SK-N-DZ (cell line): ENCODE measurements at places on chromosomes 1 and 21.
A peak's percentile ranks its signal among the peaks of the same experiment; 100 is the strongest.

- no peak for DNase-seq
Observed at GRCh38 chr1:189960769-189961168, 516.9 kb downstream of the BRINP3 start.

- no peak for DNase-seq
Observed at GRCh38 chr1:33562563-33562962, 90.1 kb downstream of the ZSCAN20 start.

DNA sequence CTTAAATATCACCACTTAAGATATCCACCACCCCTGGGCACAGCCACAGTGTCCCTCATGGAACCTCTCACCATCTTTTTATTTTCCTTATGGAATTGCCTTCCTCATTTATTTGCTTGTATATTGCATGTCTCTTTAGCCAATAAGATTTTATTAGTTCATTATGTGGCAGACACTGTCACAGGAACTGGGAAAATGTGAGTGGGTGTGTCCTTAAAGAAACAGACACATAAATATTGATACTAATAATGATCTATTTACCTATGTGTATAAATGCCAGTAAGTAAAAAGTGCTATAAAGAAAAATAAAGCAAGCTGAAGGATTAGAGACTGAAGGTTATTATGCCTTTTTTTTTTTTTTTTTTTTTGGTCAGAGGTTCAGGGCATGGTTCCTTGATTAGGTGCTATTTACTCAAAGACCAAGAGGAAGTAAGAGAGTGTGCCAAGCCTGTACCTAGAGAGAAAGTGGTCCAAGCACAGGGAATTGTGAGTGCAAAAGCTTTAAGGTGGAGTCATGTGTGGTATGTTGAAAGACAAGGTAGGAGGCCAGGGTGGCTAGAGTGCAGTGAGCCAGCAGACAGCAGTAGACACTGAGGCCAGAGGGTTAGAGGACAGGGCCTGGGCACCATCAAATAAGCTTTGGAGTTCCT is 589.0 kb downstream of the USP25 start:
- no peak for DNase-seq

DNA sequence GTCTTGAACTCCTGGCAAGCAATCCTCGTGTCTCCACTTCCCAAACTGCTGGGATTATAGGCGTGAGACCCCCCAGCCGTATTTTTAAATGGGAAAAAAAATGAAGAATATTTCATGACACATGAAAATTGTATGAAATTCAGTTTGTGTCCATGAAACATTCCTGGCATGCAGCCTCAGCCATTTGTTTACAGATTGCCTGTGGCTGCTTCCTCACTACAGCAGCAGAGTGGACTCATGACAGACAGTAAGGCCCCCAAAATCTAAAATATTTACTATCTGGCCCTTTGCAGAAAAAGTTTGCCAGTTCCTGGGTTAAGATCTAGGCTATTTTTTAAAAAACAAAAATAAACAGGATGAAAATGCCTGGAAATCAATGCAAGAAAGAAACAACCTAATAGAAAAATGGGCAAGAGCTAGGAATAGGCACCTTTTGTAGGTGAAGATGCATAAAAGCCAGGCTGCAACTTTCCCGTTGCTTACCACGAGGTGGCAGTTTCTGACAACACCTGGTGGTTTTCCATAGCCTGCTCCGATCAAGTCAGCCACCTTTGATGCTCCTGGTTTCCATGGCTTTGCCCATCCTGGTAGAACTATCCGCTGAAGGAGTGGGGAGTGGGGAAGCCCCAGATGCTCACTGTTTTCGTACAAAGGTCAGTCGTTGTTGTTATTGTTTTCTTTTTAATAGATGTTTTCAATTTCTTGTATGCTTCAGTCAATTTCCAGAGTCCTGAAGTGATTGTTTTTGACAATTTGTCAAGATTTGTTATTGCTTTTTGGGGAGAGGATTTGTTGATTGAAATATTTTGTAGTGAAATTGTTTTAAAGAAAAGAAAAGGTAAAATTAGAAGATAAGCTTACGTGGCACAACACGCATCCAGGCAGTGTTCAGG is 24.3 kb downstream of the UBE2Q1 start:
- peak; percentile 65 for DNase-seq

DNA sequence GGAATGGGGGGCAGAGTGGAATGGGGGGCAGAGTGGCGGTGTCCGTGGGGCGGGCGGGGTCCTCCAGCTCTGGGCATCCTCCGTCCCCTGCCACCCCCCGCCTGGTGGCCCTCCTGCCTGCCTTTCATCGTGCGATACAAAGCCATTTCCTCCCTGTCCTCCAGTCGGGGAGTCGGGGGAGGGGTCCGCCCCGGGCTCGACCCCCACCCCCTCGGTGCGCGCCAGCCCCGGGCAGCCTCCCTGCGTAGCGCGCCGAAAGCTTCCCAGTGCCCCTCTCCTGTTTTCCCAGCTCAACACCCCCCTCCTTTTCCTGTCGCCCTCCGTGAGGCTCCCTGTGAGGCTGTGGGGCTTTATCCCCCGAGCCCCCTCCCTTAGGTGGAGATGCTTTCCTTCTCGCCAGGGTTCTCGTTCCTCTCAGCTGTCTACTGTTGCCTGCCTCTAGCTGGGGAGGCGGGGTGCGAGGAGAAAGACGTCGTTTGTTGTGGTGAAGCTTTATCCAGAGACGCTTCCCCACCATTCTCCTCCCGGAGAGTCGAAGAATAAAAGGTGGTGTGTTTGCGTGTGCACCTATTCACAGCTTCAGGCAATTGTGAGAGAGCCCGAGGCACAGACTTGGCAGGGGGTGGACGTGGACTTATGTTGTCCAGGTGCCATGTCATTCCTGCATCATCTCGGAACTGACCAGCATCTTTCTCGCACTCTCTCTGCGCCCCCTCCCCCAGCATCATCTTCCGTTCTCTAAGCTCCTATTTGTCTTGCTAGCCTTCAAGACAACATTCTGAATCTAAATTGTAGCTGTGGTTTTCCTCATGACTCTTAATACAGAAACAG is 848 bp downstream of the DNM3 start:
- DNase-seq, result peak; percentile 53

DNA sequence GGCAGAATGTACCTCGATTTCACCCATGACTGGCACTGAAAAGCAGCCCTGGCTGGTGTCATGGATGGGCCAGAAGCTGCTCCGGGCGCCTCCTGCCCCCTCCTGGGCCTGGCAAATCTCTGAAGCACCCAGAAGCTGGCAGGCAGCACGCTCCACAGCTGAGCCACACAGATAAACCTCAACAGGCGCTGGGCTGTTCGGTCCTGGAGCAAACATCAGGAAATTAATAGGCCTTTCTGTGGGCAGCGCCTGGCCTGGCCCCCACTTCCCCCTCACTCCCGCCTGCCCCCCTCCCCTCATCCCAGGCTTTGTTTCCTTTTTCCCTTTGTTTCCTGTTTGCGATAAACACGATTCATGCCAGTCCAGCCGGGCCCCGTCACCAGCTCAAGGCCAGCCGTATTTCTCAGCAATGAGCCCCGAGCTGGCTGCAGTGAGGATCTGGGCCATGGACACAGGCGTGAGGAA is 20.1 kb upstream of the DISP3 start:
- DNase-seq, result no peak

- DNase-seq, result no peak
Observed at GRCh38 chr1:182210417-182210816, 148.9 kb upstream of the ZNF648 start.

DNA sequence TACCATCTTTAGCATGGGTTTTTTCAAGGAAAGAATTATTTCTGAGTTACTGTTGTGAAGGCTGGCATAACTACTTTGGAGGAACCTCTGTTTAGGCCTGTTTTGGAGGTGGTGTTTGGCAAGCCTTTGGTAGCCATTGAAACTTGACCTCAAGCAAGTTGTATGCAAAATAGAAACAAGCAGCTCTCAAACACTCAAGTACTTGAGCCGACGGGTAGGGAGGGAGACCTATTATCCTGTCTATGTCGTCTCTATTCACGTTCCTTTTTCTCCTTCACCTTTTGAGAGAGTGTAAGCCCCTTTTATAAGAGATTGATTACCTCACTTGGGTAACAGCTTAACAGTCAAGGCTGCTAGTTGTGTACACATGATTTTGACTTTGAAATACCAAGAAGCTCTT is 878.3 kb upstream of the CXADR start:
- no peak for DNase-seq

- DNase-seq, result no peak
Observed at GRCh38 chr1:64437453-64437852, 32.5 kb upstream of the CACHD1 start.

DNA sequence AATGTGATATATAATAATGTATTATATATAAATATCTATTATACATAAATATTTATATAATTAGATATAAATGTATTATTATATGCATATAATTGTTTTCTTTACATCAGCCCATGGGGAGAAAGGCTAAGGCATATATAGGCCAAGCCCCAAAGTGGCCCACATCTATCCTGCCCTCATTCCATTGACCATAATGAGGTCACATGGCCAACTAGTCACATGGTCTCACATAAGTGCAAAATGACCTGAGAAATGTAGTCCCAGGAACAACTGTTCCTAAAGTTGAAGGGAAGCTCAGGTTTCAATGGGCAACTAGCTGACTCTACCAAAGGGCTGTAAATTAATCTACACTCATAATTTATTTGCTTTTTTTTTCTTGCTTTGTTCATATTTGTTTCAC is 14.5 kb upstream of the CCDC185 start:
- DNase-seq, result no peak

DNA sequence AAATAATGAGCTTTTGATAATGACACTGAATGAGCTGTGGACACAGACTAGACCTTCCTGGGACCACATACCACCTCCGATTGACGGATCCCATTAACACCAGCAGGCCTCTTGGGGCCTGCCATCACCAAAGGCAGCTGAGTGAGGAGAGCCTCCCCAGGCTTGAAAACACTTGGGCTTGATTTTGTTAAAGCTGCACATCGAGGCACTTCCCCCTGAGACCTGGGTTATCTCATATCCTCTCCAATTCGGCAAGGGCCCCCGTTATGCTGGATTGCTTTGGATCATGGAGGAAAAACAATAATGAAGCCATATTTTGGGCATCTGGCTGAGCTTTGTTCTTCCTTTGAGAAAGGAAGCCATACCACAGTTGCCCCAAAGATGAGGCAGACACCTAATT is 143.0 kb downstream of the AJAP1 start:
- no peak for DNase-seq

DNA sequence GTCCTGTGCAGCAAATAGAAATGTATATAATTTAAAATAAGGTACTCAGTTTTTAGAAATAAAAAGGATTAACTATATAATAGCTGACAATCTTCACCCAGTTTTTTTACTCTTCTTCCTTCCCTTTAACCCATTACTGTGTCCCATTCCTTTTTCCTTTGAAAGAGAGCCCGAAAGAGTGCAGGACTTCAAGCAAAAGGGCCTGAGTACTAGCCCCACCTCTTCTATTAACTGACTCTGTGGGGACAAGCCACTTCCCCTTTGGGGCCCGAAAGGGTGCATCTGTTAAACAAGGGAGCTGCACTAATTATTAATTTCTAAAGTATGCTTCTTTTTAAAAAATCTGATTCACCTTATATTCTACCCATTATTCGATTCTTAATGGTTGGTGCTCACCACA is 3.3 kb downstream of the USP24 start:
- no peak for DNase-seq

DNA sequence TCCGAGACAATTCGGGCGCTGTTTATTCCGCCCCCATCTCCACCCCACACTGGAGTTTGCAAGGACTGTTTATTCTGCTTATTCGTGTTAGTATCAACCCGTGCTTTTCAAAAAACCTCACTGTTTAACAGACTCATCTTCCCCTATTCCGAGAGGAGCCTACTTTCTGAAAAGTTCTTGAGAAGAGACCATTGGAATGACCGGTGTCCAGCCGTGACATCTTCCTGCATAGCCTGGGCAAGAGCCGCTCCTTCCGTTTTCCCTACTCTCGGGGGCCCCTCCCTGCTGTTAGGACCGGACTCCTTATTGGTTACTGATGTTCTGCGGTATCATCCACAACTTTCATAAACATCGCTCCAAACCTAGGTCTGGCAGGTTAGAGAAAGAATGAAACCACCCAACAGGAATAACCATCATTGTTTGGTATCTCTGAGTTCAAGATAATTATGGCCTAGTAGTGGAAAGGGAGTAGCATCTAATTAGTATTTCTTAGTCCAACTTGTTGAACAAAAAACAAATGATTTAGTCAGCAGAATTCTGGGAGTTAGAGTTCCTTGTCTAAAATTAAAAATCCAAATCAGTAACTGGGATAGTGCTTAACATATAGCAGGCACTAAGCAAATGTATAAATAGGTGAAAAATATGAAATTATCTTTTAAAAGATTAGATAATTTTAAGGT is 837 bp downstream of the STXBP3 start:
- DNase-seq, result peak; percentile 80

DNA sequence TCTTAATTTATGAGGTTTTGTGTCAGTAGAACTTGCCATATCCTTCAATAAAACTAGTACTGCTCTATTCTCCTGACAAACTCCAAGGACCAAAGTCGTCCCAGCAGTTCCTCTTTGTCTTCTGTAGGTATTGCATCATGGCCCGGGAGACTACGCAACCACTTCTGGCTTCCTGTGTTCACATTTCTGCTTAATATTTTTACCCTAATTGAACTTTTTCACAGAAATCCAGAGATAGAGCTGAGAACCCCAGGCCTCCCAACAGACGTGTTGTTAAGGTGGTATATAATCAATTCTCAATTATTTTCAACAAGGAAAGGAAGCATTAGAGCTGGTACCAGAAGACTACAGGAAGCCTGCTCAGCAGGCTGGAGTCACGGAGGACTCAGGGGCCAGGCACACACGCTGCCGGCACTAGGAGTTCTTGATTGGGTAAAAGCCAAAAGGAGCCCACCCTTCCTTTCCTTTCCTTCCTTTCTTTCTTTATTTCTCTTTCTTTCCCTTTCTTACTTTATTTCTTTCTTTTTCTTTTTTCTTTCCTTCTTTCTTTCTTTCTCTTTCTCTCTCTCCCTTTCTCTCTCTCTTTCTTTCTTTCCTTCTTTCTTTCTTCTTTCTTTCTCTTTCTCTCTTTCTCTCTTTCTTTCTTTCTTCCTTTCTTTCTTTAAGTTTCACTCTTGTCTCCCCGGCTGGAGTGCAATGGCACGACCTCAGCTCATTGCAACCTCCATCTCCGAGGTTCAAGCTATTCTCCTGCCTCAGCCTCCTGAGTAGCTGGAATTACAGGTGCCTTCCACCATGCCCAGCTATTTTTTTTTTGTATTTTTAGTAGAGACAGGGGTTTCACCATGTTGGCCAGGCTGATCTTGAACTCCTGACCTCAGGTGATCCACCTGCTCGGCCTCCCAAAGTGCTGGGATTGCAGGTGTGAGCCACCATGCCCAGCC is 173.7 kb downstream of the ZBTB18 start:
- no peak for DNase-seq

GRCh38 chr1:178544531-178544930 is 31.6 kb downstream of the TEX35 start:
- DNase-seq, result peak; percentile 63

GRCh38 chr1:201013031-201013485 is 10.5 kb downstream of the KIF21B start:
- DNase-seq, result no peak

GRCh38 chr1:25103164-25103795 is 129.0 kb downstream of the SYF2 start:
- peak; percentile 7 for DNase-seq

DNA sequence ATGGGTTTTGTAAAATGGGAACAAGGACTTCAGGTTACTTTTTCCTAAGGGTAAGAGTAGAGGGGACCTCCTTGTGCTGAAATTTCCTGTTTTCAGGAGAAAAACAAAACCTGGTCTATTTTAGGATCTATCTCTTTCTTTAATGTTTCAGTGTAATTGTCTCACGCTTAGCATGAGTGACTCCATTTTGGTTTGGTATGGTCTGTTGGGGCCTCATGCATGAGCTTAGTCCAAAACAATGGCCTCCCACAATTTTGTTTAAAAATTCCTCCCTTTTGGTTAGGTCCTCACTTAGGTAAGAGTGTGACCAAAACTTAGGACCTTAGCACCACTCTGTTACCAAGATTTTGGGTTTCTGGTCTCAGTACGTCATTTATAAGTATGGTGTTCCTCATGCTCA is 67.2 kb upstream of the TEKT2 start:
- no peak for DNase-seq
